ENCODE measurements at places on chromosomes 7 and 10.

DNA sequence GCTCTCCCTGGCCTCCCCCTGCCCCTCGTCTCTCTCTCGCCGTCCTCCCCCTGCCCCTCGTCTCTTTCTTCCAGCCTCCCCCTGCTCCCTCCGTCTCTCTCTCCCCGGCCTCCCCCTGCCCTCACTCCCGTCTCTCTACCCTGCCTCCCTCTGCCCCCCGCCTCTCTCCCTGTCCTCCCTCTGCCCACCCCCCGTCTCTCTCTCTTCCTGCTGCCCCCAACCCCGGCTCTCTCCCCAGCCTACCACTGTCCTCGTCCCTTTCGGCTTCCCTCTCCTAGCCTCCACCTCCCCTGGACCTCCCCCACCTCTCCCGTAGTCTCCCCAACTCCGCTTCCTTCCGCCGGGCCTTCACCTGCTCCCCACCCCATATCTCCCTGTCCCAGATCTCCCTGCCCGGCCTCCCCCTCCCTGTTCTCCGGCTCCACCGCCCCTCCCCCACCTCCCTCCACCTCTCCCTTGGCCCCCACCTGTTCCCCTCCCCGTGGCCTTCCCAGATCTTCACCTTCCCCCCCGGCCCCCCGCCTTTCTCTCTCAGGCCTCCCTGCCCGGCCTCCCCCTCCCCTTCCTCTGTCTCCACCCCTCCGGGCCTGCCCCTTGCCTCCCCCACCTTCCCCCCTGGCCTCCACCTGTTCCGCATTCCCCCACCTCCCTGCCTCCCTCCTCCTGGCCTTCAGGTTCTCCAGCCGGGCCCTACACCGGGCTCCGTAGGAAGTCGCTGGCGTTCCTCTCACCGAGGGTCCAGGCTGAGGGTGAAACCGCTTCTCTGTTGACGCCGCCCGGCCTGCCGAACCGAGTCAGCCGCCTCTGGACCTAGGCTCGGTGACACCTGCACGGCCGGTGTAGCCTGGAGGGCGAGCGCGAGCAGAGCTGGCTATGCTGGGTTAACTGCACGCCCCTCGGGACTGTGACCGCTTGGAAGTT lies 1.2 kb downstream of the GET4 start:
- no peak for DNase-seq

DNA sequence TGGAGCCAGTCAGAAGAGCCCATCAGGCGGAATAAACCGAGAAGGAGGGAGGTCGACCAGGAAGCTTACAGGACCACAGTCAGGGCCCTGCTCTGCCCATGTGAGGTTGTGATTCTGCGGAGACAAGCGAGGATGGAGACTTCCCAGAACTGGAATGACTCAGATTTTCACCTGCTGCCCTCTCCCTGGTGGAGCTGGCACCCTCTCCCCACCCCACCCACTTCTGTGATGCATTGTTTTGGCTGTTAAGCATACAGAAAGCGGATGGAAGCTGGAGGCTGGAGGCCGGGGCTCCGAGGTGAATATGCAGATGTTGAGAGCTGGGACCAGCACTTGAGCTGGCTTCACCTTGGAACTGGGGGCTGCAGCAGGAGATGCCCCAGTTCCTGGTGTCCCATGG lies 57.4 kb downstream of the NPTX2 start:
- no peak for DNase-seq

DNA sequence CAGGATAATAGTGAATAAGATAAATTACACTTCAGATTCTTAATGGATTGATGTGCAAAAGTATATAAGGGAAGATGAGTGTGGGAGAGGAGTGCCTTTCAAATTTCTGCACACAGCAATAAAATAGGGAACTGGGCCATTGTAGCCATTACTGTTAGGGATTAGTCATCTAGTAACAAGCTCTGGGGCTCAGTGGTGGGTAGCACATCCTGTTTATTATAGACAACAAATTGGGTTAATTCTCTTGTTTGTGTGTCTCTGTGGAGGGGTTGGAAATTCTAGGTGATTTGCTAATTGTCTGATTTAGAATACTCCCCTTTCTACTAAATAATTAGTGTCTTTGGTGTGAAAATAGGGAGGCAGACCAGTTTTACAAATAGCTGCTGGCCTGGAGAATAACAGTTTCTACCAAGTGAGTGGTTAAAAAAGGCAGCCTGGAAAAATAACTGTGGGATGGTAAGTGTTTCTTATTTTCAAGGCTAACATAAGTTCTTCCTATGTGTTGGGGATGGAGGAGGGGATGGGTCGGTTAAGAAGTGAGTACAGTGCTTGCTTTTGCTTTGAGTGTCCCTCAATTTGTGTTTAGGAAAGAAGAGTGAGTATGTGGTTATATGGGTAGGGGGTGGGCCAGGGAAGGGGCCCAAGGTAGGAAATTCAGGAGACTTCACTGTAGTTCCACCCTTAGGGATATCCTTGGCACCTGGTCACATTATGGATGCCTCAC lies 43.3 kb upstream of the TMEM248 start:
- no peak for DNase-seq

DNA sequence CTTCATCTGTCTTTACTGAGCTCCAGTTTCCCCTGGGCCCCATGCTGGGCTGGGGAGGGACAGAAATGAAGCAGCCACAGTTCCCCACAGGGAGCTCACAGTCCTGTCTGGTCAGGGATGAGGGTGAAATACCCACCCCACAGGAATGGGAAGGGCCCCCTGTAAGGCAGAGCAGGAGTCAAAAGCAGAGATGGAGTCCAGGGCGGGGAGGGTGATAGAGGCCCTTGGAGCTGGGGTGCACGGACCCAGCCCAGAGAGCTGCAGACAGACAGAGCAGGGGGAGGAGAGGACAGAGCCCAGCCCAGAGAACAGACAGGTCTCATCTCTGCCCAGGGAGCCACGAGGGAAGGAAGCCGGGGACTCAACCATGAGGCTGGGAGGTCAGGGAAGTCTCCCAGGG lies 34.9 kb upstream of the ZNF488 start:
- no peak for DNase-seq

DNA sequence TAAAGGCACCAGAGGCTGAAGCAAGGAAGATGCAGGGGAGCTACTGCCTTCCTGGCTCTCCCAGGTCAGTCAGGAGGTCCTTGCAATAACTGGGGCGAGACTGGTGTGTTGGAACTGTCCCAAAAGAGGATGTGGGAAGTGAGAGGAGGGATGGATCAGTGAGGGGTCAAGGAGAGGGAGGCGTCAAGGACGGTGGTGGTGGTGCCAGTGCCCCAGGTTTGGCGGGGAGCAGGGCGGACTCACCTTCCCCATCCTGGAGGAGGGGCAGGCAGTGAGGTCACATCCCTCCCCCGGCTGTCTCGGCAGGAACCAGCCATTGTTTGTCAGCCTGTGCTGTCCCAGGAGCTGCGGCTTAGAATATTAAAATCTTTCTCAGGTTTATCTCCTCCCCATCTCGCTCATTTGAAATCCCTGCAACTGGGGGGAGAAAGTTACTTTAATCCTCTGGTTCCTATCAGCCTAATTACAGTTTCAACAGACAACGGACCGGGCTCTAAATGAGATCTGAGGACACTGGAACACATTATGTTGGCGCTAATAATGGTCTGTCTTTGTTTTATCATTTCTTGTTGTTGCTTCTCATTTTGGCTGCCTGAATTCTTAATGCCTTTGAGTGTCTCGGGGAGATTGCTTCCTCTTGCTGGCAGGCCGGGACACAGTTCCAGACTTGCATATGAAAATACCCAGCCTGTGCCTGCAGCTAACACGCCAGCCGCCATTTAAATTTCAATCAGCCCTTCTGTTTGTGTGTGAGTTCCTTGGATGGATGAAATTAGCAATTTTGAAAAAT lies 387.5 kb downstream of the RPS24 start:
- no peak for DNase-seq

DNA sequence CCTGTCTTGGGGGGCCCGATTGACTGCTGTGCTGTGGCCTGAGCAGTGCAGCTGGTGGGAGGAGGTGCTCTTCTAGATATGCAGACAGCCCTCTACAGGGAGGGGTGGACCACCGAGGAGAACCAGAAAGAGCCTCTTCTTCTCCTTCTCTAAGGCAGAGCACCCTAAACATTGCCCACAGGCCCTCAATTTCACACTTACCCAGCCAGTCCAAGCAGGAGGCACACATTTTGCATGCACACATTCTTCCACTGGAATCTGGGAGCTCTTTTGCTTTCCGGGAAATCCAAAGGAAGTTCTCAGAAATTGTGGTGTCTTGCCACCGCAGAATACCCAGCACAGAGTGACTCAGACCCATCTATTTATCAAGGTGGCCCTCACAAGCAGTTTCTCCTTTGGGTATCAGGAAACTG lies 45.8 kb downstream of the EEPD1 start:
- peak; percentile 61 for DNase-seq

DNA sequence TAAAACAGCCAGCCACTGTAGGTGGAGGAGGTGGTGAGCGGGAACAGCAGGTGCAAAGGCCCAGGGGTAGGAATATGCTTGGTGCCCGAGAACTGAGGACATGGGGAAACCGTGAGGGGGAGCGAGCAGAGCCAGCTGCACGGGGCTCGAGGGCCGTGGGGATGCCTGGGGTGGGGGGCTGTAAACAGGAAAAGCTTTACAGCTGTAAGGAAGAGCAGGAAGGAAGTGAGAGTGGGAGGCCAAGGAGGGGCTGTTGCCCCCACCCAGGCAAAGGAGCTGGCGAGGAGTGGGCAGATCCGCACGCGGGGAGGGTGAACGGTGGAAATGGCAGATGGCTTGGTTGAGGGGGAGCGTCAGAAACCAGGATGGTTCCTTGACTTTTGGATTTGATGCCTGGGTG lies 34.4 kb downstream of the ZMIZ1 start:
- DNase-seq, result no peak

- DNase-seq, result peak; percentile 98
These were observed 40.1 kb downstream of the PFKP start for GRCh38 chr10:3107426-3107961.

GRCh38 chr7:57646219-57646900 lies 196.4 kb downstream of the ZNF716 start:
- no peak for DNase-seq

- no peak for DNase-seq
These were observed 22.4 kb upstream of the NEBL start for GRCh38 chr10:20919481-20919880.

All from astrocyte (in vitro differentiated cells and primary cell).